Smooth muscle cell of trachea (primary cell): ENCODE measurements at places on chromosomes 4 and X. TPM values are rescaled to one million over a fixed set of nuclear protein-coding genes. Genes with fewer than 3 reads are reported as not detected.

The COX7B2 gene
- total RNA-seq, result not detected in 2 replicates

The TBX22 gene
- not detected in 2 replicates for total RNA-seq

The SPOCK3 gene
- 0.17 and 0.44 TPM in 2 replicates for total RNA-seq

The DDX53 gene
- not detected in 2 replicates for total RNA-seq

The FATE1 gene
- total RNA-seq, result not detected in 2 replicates

The WDR13 gene
- total RNA-seq, result 103 and 147 TPM in 2 replicates

The MAGEB10 gene
- 0.17 TPM in 1 of 2 replicates, not detected in the other for total RNA-seq

The GPR78 gene
- 0.33 TPM in 1 of 2 replicates, not detected in the other for total RNA-seq

The RTL9 gene
- total RNA-seq, result 0.17 and 0.29 TPM in 2 replicates

The SPACA5 gene
- not detected in 2 replicates for total RNA-seq

The OPHN1 gene
- total RNA-seq, result 7.6 and 8.3 TPM in 2 replicates

The PNMA3 gene
- 0.29 and 0.66 TPM in 2 replicates for total RNA-seq

The NCAPG gene
- 4.5 and 44.4 TPM in 2 replicates for total RNA-seq

The CT45A1 gene
- not detected in 2 replicates for total RNA-seq
